ENCODE measurements at places on chromosomes 4 and X.
A peak's percentile ranks its signal among the peaks of the same experiment; 100 is the strongest.

- no peak for DNase-seq
Measured at GRCh38 chr4:71066737-71067716, 73.6 kb downstream of the DCK start.

DNA sequence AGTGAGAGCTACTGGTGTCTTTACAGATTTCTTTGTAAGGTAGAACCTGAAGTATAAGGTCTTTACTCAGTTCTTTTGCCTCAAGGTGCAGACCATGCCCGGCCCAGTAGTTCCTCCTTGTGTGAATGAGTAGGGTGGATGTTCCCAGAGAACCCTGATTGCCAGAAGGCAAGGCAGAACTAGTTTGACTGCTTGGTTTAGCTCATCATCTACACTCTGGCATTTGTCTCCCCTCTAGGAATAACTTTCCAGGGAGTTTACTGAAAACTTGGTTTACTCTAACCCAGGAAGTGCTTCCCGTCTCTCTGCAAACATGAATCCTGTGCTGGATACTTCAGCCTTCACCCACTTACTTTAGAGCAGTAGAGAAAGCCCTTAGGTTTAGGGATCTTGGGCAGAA lies 29.1 kb downstream of the MCUB start:
- no peak for DNase-seq

GRCh38 chr4:174763454-174764104 lies 65.5 kb downstream of the GLRA3 start:
- DNase-seq = peak; percentile 7

GRCh38 chr4:89101256-89102161 lies 9.8 kb upstream of the TIGD2 start:
- no peak for DNase-seq

DNA sequence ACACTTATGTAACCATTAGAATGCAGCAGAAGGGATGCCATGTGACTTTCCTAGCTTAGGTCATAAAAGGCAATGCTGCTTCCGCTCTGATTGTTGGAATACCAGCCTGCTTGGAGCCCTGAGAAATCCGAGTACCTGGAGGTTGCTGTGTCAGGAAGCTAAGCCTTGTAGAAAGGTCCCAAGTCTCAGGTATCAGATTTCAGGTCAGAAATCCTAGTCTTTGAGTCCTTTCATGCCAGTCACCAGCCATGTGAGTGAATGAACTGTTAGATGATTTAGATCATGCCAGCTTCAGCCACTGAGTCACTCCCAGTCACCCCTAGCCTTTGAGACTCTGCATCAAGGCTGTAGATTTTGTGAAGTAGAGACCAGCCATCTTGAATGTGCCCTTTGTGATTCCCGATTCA lies 23.5 kb downstream of the RAP1GDS1 start:
- peak; percentile 32 for DNase-seq

- no peak for DNase-seq
Measured at GRCh38 chr4:26858035-26858918, 2.4 kb upstream of the STIM2 start.

DNA sequence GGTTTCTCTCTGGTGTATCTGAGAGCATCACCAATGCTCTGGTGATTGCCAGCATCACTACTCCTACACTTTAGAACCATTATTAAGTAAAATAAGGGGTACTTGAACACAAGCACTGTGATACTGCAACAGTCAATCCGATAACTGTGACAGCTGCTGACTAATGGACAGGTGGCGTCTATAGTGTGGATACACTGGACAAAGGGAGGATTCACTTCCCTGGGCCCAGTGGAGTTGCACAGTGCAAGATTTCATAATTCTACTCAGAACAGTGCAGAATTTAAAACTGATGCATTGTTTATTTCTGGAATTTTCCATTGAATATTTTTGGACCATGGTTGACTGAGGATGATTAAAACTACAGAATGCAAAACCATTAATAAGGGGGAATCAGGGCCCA lies 97.8 kb downstream of the SHROOM3 start:
- DNase-seq = no peak

DNA sequence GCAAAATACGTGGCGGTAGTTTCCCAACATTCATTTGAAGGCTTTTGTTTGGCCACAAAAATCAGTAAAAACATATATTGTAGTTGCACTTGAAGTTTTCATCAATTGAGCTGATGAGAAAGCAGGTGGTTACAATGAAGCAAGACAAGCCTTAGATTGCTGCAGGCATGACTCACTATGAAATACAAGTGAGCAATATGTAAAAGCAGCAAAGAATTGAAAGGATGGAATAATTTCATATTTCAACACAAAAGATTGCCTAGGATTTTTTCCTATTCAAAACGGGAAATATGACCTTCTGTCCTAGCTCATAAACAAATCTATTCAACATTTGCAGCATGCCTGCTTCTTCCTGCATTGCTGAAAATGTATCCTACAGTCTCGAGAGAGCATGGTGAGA lies 190.9 kb upstream of the BANK1 start:
- DNase-seq = peak; percentile 67

- no peak for DNase-seq
Measured at GRCh38 chr4:180680305-180680704, 1562.9 kb upstream of the TENM3 start.

GRCh38 chr4:148300877-148301276 lies 141.3 kb downstream of the NR3C2 start:
- peak; percentile 7 for DNase-seq

DNA sequence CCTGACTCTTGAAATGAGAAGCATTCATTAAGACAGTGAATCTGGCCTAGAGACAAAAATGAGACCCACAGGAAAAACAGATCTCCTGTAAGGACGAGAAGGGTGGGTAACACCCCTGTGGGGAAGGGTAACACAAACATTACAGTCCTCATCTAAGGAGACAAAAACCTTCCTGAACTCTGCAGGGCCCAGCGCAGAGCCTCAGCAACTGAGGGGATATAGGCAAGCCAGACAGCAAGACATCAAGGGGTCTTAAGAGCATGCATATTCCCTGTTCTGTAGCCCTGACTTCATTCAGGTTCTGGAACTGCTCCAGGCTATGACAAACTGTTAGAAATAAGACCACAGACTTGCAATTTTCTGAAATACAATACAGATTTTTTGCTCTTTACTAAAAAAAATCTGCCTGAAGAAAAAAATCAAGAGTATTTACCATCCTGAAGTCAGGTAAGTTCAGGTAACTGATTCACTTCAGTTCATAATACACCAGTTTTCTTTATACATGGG lies 15.5 kb downstream of the COX18 start:
- DNase-seq = peak; percentile 47

GRCh38 chr4:137283737-137284136 lies 248.6 kb downstream of the PCDH18 start:
- DNase-seq = peak; percentile 57

DNA sequence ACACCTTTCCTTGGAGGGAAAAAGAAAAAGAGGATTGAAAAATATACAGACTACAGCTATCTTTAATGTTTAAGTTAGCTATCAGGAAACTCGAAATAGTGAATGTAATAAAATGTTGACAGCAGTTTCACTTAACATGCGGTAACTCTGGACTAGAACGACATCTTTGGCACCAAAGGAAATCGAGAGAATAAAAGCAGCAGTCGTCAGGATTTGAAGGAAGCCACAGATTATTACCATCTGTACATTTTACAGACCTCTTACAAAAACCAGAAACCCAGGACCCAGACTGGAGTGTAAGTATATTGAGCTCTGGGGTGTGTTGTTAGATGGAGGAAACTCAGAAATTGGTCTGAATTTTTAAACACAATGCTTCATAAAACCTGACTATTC lies 51.6 kb upstream of the STOX2 start:
- DNase-seq = no peak

GRCh38 chr4:76067652-76068286 lies 6.7 kb upstream of the ART3 start:
- DNase-seq = peak; percentile 79

DNA sequence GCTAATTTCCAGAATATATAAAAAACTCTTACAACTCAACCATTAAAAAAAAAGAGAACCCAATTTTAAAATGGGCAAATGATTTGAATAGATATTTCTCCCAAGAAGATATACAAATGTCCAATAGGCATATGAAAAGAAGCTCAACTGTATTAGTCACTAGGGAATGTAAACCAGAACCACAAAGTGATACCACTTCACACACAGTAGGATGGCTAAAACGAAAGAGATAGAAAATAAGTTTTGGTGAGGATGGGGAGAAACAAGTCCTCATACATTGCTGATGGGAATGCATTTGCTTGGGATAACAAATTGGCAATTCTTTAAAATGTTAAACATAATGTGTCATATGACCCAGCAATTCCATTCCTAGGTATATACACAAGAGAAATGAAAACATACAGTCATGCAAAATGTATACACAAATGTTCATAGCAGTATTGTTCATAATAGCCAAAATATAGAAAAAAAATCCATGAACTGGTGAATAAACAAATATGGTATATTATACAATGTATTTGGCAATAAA lies 5.7 kb downstream of the TCEAL3 start:
- DNase-seq = no peak

GRCh38 chrX:112457788-112458187 lies 221.9 kb downstream of the LHFPL1 start:
- DNase-seq = no peak

GRCh38 chrX:145393702-145394235 lies 146.5 kb downstream of the SPANXN1 start:
- DNase-seq = no peak

- no peak for DNase-seq
Measured at GRCh38 chrX:106585478-106585877, 26.3 kb upstream of the RADX start.

DNA sequence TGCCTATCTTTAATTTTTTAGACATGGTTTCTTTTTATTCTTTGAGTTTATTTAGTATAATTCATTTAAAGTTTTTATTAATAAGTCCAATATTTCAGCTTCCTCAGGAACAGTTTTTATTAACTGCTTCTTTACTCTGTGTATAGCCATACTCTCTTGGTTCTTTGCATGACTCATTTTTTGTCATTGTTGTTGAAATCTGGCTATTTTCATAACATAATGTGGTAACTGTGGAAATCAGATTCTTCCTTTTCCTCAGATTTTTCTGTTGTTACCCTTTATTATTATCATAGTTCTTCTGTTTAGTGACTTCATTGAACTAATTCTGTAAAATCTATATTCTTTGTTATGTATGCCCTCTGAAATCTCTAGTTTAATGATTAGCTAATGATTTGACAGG lies 124.9 kb upstream of the CYSLTR1 start:
- DNase-seq = peak; percentile 11

DNA sequence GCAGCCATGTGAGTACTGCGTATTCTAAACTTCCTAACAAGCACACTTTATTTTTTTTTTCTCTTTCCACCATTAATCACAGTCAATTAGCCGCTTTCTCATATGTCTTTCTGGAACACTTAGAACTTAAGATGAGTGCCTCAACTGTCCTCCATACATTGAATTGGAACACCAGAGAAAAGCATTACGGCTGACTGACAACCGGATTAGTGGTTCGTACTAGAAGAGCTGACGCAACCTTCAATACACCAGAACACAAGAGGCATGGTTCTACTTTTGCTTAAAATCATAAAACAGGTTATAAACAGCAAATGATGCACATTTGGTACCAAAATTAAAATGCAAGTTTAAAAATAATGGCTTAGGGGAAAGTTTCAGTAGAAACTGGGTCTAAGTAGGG lies 3.3 kb downstream of the TMEM47 start:
- DNase-seq = no peak

DNA sequence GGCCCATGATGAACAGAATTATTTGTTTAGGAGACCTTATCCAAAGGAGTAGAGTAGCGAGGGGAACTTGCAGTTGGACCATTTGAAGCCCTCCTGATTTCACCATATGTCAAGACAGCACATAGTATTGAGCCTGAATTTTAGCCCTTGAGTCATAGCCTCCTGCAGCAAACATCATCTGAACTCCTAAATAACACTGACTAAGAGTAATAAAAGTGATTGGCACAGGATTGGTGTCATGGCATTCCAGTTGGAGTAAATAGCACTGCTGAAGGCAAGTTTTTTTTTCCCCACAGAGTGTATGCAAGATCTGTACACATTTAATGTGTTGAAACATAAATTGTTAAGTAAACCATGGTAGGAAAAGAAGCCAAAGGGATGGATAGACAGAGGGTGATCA lies 89.0 kb downstream of the COMMD8 start:
- peak; percentile 15 for DNase-seq

DNA sequence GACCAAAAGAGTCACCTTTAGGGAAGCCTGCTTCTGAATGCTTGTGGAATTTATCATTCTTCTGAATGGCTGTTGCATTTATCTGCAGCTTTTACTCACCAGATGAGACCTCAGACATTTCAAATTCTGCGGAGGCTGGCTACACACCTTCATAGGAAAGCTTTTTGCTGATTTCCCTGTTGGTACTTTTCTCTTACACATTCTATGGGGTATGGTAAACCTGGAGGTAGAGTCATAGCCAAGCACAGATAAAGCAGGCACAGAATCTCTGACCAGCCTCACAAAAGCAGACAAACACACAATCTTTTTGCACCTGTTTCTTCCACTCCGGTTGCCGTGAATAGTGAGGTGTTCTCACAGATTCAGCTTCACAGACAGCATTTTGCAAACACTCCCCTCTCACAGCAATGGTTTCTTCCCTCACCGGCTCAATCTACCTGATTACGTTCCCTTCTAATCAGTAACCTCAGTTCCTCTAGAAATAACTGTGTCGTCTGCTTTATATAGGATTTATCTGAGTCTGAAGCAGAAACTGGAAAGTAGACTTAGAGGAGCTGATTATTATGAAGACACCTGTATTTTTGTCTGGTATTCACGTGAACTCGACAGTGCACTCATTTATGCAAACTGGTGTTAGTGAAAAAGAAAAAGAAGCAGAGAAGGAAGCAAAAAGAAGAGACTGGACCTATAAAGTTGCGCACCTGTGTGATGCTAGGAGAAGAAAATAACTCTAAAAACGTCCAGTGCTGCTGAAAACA lies 83.1 kb downstream of the DMD start:
- no peak for DNase-seq

- DNase-seq = no peak
Measured at GRCh38 chrX:41397219-41397618, 49.9 kb upstream of the NYX start.

GRCh38 chr4:172648471-172648870 lies 520.1 kb upstream of the GALNT7 start:
- DNase-seq = peak; percentile 4

DNA sequence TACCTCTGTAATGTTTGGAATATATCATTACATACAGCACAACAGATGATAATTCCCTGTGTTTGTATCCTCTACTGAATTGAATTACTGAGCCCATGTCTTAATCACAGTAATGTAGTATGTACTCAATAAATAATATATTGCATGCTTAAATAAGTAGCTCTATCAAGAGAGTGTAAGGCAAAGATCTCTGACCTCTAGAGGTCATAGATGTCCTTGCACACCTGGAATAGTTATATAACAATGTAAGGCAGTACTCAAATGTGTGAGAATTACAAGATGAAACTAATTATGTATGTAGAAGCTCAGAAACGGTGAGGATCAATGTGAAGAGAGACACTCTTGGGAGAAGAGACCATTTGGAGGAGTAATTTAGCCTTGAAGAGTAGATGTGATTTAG lies 14.3 kb upstream of the GCNA start:
- DNase-seq = no peak

GRCh38 chrX:54248309-54248708 lies 65.3 kb upstream of the FAM120C start:
- DNase-seq = peak; percentile 45

All from fibroblast of mammary gland (primary cell).